ENCODE measurements at places on chromosomes 4 and X.

DNA sequence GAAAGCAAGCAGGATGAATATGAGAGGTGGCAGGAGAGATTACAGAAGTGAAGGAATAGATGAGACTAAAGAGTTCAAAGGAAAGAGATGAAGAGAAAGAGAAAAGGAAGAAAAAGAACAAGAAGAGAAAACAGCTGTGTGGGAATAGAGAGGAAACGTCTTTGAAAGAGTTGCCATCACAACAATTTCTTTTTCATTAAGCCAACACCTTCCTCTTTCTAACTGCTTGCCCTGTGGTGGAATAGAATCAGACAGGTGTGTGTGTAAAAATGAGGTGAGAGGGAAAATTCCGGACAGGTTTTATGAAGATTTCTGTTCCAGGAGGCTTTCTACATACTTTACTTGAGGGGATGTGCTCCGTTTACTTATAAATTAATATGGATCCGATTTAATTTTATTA is 28.8 kb downstream of the DTHD1 start:
- no peak for DNase-seq

- no peak for DNase-seq
These were observed 16.5 kb upstream of the SYNPO2 start for GRCh38 chr4:118872181-118872580.

DNA sequence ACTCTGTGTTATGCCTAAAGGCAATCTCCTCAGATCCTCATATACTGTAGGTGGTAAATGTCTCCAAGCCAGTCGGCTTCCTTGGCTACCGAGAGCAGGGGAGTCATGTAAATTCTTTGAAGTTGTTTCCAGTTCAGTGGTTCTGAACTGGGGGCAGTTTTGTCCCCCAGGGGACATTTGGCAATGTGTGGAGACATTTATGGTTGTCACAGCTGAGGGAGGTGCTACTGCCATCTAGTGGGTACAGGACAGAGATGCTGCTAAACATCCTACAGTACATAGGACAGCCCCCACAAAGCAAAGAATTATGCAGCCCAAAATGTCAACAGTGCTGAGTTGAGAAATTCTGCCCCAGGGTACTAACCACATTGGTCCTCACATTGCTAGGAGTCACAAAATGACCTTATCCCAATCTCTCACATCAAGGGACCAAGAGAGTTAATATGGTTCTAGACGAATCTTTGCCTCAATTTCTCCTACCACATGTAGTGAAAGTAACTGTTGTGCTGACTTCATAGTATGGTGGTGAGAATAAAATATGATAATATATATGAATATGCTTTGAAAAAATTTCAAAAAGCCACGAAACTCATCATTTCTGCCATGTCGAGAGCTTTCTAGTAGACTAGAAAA is 104.4 kb upstream of the ARHGAP24 start:
- no peak for DNase-seq

- DNase-seq, result no peak
These were observed 13.8 kb downstream of the NEXMIF start for GRCh38 chrX:74911494-74911893.

GRCh38 chr4:185479507-185479971 is 8.0 kb upstream of the CCDC110 start:
- DNase-seq, result no peak

GRCh38 chr4:105714071-105714521 is 5.5 kb downstream of the GSTCD start:
- DNase-seq, result no peak

- no peak for DNase-seq
These were observed 4.1 kb upstream of the ARX start for GRCh38 chrX:25019707-25020390.

GRCh38 chrX:27715610-27716009 is 92.2 kb upstream of the MAGEB10 start:
- no peak for DNase-seq

DNA sequence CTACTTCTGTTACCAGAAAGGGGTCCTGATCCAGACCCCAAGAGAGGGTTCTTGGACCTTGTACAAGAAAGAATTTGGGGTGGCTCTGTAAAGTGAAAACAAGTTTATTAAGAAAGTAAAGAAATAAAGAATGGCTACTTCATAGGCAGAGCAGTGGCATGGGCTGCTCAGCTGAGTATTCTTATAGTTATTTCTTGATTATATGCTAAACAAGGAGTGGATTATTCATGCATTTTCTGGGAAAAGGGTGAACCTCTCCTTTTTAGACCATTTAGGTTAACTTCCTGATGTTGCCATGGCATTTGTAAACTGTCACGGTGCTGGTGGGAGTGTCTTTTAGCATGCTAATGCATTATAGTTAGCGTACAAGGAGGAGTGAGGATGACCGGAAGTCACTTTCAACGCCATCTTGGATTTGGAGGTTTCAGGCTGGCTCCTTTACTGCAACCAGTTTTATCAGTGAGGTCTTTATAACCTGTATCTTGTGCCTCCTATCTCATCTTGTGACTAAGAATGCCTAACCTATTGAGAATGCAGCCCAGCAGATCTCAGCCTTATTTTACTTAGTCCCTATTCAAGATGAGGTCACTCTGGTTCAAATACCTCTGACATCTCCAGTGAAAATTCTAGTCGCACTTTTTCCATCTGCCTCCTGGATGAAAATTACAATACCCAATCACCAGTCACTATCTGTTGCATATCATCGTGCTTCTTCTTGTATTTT is 15.5 kb upstream of the TDO2 start:
- DNase-seq, result no peak

GRCh38 chr4:138573246-138573645 is 331.1 kb upstream of the SLC7A11 start:
- no peak for DNase-seq

DNA sequence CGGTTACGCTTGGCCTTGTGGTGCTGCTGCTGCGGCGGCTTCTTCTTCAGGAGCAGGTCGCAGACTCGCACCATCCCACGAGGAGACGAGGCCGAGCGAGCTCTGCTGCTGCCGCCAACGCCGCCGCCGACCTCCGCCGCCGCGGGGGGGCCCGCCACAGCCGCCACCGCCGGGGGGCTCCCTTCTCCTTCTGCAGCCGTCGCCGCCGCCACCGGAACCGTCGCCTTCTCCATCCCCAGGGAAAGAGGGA is 237 bp downstream of the ANKRD17 start:
- DNase-seq, result no peak

- no peak for DNase-seq
These were observed 30.1 kb downstream of the NEIL3 start for GRCh38 chr4:177339477-177340374.

DNA sequence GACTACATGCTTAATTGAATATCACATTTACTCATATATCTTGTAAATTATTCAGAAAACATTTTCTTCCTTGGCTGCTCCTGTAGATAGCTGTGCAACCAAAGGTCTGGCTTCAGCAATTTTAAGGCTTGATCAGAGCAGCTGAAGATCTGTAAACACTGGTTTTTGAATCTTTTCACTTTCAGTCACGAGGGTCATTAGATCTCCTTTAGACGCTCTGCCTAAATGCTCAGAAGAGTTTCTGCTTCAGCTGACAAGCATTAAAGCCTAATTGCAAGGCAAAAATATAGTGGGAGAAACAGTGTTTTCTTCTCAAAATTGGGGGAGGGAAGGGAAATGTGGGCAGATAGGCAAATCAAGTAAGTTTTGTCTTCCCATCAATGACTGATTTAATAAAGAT is 25.7 kb downstream of the TRPC5 start:
- no peak for DNase-seq

DNA sequence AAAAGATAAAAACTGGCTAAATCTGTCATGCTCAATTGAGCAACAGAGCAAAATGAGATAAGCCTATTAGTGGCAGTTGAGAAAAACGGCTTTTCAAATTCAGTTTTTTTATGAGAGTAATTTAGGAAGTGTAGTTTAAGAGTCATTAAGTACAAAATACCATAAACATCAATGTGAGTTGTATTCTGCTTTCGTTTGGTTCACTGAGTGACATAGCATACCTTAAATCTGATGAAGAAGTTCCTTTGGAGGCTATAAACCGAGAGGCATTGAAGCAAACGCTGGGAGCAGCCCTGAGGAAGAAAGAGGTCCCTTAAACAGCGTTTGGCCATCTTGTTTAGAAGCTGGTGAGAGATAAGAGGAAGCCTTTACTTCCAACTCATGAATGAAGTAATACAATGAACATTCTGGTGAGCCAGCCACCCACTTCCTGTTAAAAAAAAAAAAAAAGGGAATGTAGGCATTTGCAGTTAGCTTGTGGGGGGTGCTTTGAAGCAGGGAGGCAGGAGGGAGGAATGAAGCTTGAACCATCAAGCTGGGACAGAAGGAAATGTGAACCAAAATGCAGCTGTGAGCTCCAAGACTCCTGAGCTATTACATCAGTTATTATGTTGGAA is 132.3 kb downstream of the ZNF330 start:
- DNase-seq, result no peak

- DNase-seq, result no peak
These were observed 180.3 kb downstream of the DCLK2 start for GRCh38 chr4:150258569-150258968.

- DNase-seq, result no peak
These were observed 38.1 kb upstream of the TRPC5 start for GRCh38 chrX:112120721-112121120.

DNA sequence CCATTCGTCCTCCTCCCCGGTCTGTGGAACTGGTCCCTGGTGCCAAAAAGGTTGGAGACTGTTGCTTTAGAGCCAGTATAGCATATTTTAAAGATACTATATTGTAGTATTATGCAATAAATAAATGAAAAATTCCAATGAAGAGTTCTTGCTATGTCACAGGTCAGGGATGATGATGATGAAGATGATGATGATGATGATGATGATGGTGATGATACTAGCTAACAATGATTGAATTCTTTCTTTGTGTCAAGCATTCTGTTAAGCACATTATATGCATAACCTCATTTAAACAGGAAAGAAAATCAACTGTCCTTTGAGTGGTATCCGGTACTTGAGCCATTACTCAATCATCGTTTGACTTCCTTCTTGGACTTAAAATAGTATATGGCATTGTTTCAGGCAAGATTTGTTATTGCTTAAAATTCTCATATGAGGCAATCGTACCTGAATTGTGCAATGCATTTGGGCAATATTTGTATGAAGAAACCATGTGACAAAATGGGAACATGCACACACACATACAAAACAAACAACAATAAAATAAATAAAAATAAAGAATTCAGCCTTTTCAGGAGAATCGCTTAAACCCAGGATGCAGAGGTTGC is 22.8 kb upstream of the TLR2 start:
- DNase-seq, result no peak

- no peak for DNase-seq
These were observed 95.7 kb upstream of the GRIA3 start for GRCh38 chrX:123088331-123088730.

GRCh38 chrX:81202456-81202819 is 536 bp downstream of the SH3BGRL start:
- DNase-seq, result no peak

- no peak for DNase-seq
These were observed 49.5 kb downstream of the SUPT20HL2 start for GRCh38 chrX:24264383-24264782.

- no peak for DNase-seq
These were observed 13.2 kb downstream of the CLNK start for GRCh38 chr4:10671366-10671765.

GRCh38 chr4:86300516-86300915 is 59.3 kb downstream of the MAPK10 start:
- DNase-seq, result no peak

GRCh38 chr4:23163647-23164436 is 471.1 kb downstream of the GBA3 start:
- no peak for DNase-seq

DNA sequence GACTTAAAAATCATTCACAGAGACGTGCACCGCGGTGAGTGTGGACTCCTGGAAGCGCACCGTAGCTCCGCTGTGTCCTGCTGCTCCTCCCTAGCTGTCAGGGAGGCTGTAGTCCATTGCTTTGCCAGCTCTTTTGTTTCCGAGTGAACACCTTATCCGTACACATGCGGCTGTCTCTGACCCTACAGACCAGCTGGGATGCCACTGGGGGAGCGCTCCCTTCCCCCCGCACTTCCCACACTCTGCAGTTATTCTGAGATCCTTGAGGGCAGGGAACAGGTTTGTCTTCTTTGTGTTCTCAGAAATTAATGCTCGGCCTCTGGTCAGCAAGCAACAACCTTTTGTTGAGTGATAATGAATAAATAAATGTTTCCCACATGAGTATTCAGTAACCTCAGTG is 33.7 kb upstream of the MSANTD1 start:
- peak; percentile 11 for DNase-seq

DNA sequence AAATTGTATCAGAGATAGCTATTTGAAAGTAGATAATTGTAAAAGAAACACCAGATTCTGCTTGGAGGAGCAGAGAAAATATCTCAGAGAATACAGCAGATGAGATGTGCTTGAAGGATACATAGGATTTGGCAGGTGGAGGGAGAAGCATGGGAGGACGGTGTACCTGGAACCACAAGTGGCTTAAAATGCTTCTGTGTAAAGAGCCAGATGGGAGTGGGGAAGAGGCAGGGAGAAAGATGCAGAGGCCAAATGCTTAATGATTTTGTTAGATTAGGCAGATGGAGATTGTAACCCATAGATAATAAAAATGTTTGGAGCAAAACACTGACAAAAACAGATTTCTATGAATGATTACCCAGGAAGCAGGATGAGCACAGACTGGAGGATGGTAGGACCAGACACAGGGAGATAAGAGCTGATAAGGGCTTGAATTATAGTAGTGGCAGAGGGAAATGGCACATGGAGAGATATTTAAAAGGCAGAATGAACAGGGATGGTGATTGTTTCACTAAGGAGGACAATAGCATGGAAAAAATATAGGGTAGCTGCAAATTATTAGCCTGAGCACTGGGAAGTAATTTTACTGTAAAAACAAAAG is 145.7 kb upstream of the TBC1D9 start:
- DNase-seq, result no peak

DNA sequence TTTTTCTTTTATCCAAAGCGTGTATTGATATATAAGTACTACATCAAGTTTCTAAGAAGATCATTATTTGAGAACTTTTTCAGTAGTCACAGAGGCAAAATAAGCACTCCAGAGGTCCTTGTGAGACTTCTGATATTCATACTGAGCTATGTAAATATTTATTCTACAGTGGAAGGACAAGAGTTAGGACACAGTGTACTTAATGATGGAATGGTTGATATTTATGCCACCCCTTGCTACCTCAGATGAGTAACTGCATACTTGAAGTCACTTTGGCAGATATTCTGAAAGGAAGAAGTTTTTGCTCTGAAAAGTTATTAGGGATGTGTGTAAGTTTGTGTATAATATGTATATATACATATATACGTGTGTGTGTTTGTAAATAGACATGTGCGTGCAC is 30.3 kb downstream of the MAGEA1 start:
- no peak for DNase-seq

GRCh38 chr4:89535251-89535650 is 227.7 kb upstream of the GPRIN3 start:
- no peak for DNase-seq

DNA sequence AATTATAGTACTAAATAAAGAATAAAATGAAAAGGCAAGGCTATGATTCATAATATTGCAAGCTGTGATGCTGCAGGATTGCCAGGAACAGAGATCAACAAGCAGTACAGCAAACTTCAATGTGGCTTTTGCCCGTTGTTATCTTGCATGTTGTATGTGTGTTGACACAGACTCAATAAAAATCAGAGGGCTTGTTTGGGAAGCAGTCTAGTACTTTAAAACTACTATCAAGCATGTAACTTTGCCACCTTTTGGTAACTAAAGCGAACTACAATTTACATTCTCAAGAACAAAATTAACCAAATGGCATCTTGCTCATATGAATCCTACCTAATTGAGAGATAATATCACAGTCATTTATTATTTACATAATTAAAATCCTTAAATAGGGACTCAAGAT is 79.8 kb upstream of the GPM6A start:
- no peak for DNase-seq

GRCh38 chrX:70079870-70080269 is 17.6 kb downstream of the OTUD6A start:
- DNase-seq, result no peak
